ENCODE measurements at places on chromosomes 1 and 21.

DNA sequence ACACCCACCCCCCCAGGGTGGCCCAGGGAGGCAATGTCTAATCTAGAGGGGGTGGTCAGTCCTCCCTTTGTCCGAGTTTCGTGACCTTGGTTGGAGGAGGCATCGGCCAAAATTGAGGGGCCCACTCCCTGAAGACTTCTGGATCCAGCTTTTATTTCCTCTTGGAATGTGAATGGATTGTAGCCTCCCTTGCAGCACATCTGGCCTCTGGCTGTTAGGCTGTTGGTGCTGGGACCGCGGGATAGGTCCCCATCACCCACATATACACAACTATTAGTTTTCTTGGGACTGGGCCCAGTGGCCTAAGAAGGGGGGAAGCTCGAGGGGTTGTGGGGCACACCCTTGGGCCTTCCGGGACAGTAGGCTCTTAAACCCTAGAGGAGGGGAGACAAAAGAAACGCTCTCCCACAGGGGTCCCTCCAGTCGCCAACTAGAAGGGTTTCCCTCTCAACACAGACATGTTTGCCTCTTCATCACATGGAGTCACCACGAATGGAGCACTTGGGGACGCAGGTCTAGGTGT is 2.5 kb downstream of the LHX4 start:
- no peak for DNase-seq

DNA sequence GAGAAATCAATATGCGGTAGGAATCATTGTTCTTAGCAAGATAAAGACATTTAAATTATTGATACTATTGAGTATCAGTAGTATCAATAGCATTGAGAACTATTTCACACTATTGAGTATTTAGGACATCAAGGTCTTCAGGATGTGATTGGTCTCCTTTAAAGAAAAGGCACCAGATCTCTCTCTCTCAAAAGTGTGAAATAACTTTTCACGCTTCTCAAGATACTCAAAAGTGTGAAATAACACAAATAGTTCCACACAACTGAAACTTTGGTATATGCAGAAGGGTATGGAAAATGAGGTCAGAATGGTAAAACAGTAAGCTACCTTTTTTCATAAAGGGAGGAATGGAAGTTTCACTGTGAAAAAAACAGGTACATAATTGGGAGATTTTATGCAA is 6.7 kb upstream of the PYHIN1 start:
- no peak for DNase-seq

- DNase-seq, result no peak
Measured at GRCh38 chr1:207423560-207424292, 30.4 kb upstream of the CR2 start.

DNA sequence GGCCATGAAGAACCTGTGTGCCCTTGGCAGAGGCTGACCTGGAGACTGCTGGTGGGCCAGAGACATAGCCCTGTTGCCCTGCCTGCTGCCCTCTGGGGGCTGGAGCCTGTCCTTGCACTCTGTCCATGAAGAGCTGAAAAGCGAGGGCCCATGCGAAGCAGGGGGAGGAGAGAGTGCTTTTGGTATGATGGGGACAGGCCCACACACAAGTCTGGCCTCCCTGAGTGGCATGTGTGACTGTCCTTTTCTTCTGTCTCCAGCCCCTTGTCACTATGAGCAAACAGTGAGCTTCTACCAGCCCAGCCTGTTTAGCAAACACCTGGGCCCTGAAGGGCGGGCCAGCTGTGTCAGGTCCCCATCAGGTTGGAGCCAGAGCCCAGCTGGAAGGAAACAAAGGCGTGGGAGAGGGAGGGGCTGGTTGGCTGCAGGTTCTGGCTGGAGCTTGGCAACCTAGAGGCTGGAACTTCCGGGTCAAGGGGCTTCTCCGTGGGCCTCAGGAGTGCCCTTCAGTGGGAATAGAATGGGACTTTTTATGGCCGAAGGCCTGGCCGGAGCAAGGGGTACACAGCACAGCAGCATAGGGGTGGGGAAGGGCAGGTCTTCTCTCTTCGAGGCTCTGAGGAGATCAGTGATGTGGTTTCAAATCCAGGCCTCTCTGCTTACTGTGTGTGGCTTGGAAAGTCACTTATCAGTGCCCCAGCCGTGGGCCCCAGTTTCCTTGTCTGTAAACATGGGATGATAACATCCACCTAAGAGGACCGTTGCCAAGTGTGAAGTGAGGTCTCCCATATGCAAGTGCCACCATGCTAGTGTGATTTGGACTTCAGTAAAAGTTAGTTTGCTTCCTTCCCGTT is 14.3 kb downstream of the QSOX1 start:
- DNase-seq, result no peak

DNA sequence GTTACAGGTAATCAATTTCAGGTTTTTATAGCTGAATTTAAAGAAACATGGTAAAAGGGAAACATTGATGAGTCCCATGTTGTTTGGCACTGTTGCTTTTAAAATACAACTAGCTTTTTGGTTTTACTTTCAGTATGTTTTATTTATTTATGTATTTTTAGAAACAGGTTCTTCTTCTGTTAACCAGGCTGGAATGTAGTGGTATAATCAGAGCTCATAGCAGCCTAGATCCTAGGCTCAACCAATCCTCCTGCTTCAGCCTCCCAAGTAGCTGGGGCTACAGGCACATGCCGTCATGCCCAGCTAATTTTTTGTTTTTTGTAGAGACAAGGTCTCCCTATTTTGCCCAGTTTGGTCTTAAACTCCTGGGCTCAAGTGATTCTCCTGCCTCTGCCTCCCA is 50.4 kb downstream of the CTTNBP2NL start:
- no peak for DNase-seq

DNA sequence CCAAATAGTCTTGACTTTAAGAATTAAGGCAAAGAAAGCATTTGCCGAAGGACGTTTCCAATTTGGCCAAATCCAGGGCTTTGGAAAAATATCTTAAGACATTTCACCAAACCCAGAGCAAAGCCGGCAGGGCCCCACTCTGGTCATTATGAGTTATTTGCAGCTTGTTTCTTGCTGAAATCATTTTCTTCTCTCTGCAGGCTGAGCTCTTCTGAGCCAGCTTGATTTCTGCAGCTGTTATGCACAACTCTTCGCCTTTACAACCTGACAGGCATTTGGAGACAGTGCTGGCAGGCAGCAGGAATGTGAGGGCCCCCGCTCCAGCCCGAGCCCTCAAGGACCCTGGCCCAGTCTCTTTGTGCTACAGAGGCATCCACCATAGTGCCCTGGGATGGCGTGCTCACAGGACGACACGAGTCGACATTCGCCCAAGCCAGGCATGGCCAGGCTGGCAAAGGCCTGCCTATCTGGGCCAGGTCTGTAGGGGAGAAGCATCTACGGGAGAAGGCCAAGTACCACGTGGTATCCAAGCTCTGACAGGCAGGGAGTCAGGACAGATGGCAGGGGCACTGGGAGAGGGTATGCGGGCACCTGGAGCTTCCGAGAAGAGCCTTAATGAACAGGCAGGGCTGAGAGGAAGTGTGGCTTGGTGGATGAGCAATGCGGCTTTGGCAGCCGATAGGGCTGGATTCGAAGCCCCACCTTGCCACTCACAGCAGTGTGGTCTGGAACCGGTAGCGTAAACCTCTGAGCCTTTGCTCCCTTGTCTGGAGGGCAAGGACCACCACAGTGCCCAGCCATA is 32.3 kb downstream of the SYF2 start:
- DNase-seq, result no peak

- no peak for DNase-seq
Measured at GRCh38 chr1:112807999-112808398, 92.9 kb upstream of the PPM1J start.

DNA sequence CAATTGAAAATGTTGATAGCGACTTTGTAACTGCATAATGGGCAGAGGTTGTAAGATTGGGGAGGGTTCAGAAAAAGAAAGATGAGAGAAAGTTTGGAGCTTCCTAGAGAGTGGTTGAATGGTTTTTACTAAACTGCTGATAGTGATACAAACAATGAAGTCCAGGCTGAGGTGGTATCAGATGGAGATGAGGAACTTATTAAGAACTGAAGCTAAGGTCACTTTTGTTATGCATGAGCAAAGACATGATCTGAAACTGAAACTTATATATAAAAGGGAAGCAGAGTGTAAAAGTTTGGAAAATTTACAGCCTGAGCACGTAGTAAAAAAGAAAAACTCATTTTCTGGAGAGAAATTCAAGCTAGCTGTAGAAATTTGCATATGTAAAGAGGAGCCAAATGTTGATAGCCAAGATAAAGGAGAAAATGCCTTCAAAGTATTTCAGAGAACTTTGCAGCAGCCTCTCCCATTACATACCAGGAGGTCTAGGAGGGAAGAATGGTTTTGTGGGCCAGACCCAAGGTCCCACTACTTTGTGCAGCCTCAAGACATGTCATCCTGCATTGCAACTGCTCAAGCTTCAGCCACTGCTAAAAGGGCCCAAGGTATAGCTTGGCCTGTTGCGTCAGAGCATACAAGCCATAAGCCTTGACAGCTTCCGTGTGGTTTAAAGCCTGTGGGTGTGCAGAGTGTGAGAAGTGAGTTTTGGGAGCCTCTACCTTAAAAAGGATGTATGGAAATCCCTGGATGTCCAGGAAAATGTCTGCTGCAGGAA is 843.9 kb downstream of the AMY1C start:
- no peak for DNase-seq

DNA sequence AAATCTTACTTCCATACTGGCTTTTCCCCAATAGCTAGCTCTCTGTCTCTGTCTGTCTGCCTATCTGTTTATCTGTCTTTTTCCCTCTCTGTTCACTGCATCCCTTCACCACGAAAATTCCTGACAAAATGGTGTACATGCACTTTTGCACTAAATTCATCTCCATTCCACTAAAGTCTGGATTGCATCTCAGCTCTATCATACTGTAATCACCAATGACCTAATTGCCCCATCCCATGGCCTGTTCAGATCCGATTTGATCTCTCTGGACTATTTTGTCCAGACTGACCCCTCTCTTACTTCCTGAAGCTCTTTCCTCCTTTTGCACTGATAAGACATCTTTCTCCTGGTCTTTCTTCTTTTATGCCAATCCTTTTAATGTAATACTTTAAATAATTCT is 112.5 kb upstream of the USH2A start:
- no peak for DNase-seq

GRCh38 chr1:172954476-172955150 is 96.1 kb downstream of the TNFSF18 start:
- no peak for DNase-seq

DNA sequence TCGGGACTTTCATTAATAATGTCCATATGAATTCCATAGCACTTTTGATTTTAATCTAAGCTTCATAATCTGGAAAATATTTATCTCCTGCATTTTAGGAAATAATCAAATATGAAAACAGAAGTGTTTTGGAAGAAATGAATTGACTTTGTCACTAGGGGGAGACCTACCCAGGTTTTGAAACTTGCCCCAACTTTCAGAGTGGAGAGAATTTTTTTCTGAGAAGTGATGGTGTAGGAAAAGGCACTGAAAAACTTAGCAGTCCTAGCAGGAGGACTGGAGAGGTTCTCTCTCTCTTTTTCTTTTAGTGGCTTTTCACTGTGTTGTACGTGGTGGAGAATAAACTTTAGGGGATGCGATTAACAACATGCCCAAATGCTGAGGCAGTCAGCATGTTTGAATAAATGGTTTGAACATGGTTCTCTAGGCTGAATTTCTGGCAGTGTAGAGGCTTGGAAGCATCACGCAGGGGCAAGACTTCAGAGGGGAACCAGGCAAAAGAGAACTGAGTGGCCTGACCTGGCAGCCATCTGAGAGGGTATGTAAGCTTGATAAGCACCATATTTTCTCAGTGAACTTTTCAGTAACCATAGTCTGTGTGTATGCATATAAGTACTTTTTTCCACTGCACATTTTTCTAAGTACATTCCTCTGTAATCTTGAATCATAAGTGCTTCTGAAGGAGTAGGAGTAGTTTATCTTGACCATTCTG is 68.3 kb upstream of the NEK7 start:
- peak; percentile 34 for DNase-seq

DNA sequence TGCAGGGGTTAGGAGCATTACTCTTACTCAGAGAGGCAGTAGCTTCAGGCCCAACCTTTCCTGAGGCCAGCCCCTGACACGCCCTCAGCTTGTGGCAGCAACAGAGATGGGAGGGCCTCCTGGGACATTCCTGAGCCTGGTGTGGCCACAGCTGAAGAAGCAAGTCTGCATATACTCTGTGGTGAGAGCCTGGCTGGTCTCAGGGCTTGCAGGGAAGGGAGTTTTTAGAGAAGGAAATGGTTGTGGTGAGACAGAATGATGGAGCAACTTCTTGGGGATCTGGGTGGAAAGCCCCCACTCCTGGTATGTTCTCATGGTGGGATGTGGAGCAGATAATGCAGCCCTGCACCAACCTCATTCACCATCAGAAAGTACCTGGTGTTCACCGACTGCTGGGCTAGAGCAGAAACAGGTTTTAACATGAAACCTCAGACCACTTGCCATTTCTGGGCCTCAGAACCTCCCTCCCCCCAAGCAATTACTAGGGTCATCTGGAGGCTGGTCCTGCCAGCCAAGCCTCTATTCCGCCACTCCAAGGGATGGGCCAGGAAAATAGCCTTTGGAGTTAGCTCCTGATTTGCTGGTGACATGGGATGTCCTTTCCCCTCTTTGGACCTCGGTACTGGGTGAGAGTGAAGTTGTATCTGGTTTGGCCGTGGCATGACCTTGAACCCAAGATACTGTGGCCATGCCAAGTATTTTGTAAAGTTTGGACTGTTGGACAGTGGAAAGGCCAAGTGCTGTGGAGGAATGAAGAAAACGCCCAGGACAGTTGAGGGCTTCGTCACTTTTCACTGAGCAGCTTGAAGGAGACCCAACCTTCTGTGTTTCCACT is 28.1 kb upstream of the RNF19B start:
- DNase-seq, result peak; percentile 77

- DNase-seq, result no peak
Measured at GRCh38 chr1:240343966-240344365, 252.3 kb downstream of the FMN2 start.

DNA sequence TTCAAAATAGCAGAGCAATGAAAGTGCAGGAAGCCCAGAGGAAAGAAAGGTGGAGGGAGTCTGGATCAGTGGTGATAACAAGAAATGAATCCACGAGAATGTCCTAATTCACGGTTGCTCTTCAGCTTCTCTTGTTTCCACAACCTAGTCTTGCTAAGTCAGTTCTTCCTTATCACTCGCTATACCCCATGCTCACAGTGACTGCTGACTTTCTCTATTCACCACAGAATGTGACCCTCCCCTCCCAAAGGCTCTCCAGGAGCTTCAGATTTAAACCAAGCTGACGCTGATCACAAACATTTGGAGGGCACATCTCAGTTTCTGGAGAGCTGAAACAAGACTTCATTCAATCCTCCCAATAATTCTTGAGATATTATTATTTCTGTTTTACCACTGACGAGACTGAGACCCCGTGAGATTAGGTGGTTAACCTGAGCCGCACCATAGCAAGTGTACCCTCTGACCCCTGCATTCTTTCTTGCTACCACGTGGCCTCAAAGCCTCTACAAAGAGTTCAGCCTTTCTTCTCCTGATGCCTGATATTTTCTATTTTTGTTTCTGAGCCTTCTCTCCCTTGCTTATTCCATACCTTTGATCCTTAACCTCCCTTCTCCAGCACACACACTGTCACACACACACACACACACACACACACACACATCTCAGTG is 10.7 kb upstream of the CCN1 start:
- DNase-seq, result no peak

Data from fibroblast of the conjunctiva (primary cell).